CD4-positive, alpha-beta T cell treated with Interferon alpha-2 for 1 hour (primary cell): ENCODE measurements at places on chromosomes 1 and 21.

- no peak for DNase-seq
Measured at GRCh38 chr1:206723805-206724472, 39.2 kb downstream of the MAPKAPK2 start.

DNA sequence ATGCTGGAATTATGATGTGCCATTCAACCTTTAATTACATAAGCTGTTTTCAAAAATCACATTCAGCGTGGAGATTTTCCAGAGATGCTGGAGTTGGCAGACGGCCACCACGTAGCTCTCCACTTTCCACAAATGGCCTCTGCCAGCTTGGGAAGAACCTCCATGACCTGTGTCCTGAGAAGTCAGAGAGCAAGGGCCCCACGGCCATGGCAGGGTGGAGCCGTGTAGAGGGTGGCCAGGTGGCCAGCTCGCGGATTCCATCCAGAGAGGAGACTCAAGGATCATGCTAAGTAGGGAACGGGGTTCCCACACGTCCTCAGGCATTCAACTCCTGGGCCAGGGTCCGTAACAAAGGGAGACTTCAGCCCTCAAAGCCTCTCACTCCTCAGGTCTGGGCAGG lies 1.3 kb upstream of the GALE start:
- no peak for DNase-seq

- no peak for DNase-seq
Measured at GRCh38 chr1:14742181-14742980, 143.9 kb downstream of the KAZN start.

- no peak for DNase-seq
Measured at GRCh38 chr1:230103306-230104173, 36.5 kb downstream of the GALNT2 start.

DNA sequence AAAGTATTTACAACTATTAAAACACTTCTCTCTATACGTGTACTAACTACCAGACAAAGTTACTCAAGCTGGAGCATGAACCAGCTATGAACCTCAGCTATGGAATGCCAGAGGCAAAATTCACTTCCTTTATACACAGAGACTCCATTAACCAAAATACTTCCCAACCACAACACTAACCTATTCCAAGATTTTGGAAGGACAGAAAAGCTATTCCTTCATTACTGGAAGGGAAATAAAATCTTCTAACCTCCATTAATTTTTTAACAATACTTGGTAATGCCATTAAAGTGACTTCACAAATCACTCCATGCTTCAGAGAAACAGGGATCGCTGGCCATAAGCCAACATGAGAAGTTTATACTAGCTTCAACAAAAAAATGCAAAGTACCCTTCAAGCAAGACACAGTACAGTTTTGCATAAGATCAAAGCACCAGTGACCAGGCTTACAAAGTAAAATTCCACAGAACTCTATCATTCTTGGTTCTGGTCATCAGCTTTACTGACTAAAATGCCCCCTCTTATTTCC lies 58.0 kb downstream of the PUM1 start:
- no peak for DNase-seq

GRCh38 chr1:219379691-219380090 lies 206.0 kb downstream of the LYPLAL1 start:
- no peak for DNase-seq

DNA sequence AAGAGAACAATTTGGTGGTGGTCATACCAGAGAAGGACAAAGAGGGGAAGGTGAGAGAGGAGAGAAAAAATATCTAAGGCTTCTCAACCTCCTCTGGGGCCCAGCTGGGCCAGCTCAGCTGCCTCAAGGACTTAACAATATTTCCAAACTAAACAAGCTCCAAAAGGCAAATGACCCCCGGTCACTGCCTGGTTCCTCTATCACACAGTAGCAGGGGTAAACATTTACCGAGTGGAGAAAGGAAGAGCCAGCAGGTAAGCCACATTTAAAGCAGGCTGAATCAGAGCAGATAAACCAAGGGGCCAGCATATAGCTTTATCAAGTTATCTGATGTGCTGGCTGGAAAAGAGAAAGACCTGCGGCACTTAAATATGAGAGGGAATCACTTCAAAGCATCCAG lies 102.1 kb downstream of the KCND3 start:
- no peak for DNase-seq

- DNase-seq, result no peak
Measured at GRCh38 chr1:169236143-169236542, 129.7 kb downstream of the ATP1B1 start.

GRCh38 chr1:52190500-52191252 lies 48.8 kb downstream of the ZFYVE9 start:
- DNase-seq, result no peak

GRCh38 chr1:45566722-45567121 lies 16.1 kb downstream of the AKR1A1 start:
- DNase-seq, result no peak

GRCh38 chr1:67743072-67743725 lies 58.2 kb downstream of the GADD45A start:
- no peak for DNase-seq

GRCh38 chr21:17609681-17610080 lies 3.0 kb downstream of the BTG3 start:
- DNase-seq, result no peak

- no peak for DNase-seq
Measured at GRCh38 chr1:51009381-51009780, 39.3 kb downstream of the CDKN2C start.

- DNase-seq, result no peak
Measured at GRCh38 chr1:38273196-38273804, 226.7 kb upstream of the POU3F1 start.

DNA sequence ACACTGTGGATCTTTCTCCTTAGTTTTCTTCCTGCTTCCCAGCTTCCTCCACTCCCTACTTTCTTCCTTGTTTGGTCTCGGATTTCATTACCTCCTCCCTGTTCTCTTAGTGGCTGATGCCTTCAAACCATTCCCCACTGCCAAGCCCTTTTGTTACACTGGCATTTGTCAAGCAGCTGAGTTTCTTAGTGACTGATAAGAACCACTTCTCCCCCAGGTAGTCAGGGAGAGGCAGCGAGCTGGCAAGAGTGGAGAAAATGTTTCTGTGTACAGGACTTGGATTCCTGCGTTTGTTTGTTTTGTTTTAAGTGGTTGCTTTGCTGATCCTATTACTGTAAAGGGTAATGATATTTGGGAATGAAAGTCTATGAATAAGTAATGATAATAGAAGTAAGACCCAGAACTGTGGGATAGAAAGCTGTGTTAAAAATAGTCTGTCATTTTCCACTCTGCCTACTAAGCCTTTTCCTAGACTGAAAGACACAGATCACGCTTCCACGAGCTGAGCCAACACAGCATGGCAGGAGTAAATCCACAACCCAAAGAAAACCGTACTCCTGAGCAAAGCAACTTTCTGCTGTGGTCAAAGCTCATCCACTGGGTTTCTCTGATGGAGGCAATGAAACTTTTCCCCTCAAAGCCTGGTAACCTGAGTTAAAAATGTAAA lies 10.1 kb upstream of the SERTAD4 start:
- no peak for DNase-seq

- no peak for DNase-seq
Measured at GRCh38 chr1:233010146-233010545, 59.7 kb downstream of the NTPCR start.

DNA sequence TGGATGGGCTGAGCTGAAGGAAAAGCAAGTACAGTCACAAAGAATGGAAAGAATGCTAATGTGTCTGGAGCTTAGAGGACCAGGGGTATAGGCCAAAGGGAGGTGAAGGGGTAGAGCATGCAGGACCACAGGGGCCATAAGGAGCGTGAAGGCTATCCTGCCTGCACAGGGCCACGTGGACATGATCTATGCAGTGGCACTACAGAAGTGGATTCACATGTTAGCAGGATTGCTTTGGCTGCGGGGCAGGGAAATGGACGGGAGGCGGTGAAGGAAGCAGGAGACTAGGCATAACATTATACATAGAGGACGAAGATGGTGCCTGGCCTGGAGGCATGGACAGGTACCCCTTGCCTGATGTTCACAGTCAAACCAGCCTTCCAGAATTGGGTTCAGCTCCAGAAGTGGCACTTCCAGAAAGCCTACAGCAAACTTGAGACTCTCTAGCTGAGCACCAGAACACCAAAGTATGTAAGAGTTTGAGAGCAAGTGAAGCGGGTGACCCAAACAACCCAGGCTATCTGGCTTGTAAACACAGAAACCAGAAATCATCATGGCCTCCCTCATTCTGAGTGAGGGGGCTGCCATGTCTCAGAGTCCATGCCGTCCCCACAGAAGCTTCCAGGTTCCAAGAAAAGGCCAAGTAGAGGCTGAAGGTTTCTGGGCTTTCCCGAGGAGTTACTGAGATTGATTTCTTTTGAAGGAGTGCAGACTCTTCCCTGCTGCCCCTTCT lies 135.5 kb upstream of the JUN start:
- no peak for DNase-seq

DNA sequence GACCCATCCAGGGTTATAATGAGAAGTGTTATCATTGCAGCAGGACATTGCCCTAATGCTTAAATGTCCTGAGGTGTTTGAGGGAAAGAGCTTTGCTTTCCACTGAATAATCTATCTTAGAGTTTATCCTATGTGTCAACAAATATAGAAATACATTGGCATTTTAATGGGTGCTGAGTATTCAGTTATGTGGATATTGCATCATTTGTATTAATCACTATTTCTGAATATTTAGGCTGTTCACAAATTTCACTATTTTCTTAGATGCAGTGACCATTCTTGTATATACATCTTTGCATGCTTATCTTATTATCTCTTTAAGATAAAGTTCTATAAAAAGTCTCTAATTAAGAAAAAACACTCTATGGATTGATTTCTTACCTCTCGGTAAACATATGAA lies 18.2 kb downstream of the TRIM67 start:
- DNase-seq, result no peak

DNA sequence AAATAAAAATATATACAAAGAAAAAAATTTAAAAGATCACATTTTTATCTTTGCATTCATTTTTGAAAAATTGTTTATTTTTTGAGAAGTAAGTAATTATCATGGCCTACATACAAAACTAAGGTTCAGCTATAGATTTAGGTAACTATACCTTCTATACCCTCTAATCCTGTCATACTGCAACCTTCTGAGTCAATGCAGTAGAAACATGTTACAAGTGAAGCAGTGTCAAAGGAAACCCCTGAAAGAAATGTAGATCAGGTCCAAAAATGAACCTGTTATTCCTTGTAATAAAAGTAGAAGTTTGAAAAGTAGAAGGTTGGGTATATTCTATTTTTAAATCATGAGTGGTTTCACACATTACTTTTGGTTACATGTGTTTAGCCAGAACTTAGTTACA lies 51.3 kb downstream of the PTGS2 start:
- DNase-seq, result no peak
